ENCODE measurements at places on chromosomes 3 and 15. TPM values are rescaled to one million over a fixed set of nuclear protein-coding genes. Genes with fewer than 3 reads are reported as not detected.

Gene FBXL2
- total RNA-seq = 21.4 TPM

Gene HES1
- total RNA-seq = 0.34 TPM

Gene ARPP21
- total RNA-seq = 10.3 TPM

Gene GCSAM
- not detected for total RNA-seq

Gene SERPINI2
- not detected for total RNA-seq

Gene SLC12A8
- 2.4 TPM for total RNA-seq

Gene PLSCR5
- not detected for total RNA-seq

Gene CGNL1
- 5.4 TPM for total RNA-seq

Gene FHIT
- 15.2 TPM for total RNA-seq

Data from glutamatergic neuron (in vitro differentiated cells).